ENCODE measurements at places on chromosomes 7 and 10.

- no peak for DNase-seq
Observed at GRCh38 chr10:117669122-117669521, 126.6 kb downstream of the EMX2 start.

DNA sequence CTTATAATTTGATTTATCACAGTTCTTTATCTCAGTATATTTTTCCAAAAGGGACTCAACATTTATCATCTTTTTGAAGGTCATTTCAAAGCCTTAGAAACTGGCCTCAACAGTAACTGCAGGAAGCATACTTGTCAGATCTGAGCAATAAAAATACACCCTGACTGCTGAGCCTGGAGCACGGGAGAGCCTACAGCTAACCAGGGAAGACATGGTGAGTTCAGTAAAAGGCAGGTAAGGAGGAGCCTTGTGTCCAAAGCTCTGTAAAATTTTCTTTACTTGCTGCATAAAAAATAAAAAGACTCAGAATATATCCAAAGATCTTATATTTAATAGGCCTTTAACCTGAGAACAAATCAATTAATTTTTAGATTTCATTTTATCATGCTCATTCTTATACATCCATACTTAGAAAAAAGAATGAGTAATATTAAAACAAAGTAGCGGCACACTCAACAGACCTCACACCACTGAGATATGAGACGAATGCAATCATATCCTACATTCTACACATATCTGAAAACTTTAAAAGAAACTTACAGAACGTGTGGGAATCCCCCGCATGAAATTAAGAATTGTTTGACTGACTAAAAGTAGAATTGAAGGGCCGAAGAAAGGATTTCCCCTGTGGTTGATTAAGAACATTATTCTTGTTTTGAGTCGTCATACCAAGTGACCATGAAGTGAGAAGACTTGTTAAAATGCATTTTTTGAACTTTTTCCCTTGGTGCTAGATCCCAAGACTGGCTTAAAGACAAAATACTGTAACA is 296.4 kb upstream of the MKLN1 start:
- DNase-seq, result no peak

GRCh38 chr7:91345449-91345848 is 81.2 kb downstream of the FZD1 start:
- DNase-seq, result no peak

DNA sequence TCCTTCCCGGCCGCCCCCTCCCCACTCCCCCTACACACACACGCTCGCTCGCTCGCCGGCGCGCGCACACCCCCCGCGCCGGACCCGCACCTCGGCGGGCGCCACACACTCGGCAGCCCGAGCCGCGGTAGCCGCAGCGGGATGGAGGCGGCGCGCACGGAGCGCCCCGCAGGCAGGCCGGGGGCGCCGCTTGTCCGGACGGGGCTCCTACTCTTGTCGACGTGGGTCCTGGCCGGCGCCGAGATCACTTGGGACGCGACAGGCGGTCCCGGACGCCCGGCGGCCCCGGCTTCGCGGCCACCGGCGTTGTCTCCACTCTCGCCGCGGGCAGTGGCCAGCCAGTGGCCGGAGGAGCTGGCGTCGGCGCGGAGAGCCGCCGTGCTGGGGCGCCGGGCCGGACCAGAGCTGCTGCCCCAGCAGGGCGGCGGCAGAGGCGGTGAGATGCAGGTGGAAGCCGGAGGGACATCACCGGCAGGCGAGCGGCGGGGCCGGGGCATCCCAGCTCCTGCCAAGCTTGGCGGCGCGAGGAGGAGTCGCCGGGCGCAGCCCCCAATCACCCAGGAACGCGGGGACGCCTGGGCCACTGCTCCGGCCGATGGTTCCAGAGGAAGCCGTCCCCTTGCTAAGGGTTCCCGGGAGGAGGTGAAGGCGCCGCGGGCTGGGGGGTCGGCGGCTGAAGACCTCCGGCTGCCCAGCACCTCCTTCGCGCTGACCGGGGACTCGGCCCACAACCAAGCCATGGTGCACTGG is at the start of gene SORCS3:
Gene SORCS3, plus strand, starts transcription at position 104 of the 750 bp plus-strand sequence.
- no peak for DNase-seq

DNA sequence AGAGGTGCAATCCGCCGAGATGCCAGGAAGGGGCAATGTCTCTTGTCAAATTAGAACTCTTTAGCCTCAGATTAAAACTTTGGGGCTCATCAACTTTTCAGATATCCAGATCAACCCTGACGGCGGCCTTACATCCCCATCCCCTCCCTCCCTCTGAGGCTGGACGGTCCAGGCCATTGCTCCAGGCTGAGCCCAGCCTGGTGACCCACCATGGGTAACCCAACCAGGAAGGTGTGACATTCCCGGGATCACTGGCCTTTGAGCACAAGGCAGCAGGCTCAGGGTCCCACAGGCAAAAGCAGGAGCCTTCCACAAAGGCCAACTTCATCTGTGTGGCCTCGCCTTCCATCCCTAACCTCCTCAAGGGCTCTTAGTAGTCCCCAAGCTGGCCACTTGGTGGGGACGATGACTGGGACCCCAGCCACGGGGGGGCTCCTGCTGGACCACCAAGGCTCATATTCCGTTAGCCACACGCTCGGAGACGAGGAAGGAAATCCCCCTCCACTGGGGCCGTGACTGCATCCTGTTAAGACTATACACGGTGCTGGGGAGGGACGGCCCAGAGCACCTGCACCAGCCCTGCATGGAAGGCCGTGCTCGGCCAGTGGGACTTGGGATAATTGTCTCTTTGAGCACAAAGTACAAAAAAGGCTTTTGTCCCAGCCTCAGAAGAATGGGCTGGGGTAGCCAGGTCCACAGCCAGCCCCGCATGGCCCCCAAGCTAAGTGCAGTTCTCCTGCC is 62.8 kb downstream of the ZRANB1 start:
- peak; percentile 4 for DNase-seq

DNA sequence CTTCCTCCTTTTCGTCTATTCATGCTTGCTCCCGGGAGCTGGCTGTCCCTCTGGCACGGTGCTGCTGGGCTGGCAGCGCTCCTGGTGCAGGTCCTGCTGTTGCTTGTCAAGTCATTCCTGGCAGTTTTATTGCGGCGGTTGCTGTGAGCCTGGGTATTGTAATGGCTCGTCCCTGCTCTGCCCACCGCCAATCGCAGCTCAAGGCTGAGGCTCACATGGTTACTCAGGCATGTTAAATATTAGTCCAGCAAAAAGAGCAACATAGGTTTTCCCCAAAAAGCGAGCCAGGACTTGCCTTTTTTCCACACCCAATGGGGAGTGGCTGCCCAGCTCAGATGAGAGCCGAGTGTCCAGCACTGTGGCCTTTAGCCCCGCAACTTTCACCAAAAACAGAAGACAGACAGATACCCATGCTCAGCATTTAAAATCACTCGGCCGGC is 492.9 kb upstream of the FOXK1 start:
- DNase-seq, result no peak

DNA sequence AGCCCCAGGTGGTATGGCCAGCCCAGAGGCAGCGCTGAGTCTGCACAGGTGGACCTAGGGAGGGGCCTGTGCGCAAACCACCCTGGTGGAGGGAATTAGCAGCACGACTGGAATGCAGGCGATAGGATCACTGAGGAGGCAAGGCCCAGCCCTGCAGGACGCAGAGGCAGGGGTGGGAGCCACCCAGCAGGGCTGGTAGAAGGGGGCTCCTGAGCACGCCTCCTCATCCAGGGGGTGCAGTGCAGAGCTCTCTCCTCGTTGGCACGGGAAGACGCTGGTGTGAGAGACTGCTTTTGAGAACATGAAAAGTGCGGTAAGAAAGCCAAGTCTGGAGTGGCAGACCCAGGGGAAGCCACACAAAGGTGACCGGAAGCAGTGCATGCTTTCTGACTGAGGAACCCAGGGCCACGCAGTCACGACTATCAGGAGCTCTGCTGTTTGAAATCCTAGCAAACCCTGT is 6.0 kb downstream of the FXYD4 start:
- DNase-seq, result no peak
